ENCODE measurements at places on chromosomes 16 and 17.

- DNase-seq: no peak
Measured at GRCh38 chr17:50693036-50693682, 14.6 kb downstream of the ANKRD40 start.

- DNase-seq: peak; percentile 96
Measured at GRCh38 chr16:4944333-4945281, 7.7 kb upstream of the PPL start.

- no peak for DNase-seq
Measured at GRCh38 chr17:46791531-46791930, 27.0 kb downstream of the WNT3 start.

GRCh38 chr17:1301546-1301945 lies 22.1 kb downstream of the TRARG1 start:
- DNase-seq: no peak

- DNase-seq: peak; percentile 66
Measured at GRCh38 chr16:83356266-83356665, 451.5 kb upstream of the HSBP1 start.

DNA sequence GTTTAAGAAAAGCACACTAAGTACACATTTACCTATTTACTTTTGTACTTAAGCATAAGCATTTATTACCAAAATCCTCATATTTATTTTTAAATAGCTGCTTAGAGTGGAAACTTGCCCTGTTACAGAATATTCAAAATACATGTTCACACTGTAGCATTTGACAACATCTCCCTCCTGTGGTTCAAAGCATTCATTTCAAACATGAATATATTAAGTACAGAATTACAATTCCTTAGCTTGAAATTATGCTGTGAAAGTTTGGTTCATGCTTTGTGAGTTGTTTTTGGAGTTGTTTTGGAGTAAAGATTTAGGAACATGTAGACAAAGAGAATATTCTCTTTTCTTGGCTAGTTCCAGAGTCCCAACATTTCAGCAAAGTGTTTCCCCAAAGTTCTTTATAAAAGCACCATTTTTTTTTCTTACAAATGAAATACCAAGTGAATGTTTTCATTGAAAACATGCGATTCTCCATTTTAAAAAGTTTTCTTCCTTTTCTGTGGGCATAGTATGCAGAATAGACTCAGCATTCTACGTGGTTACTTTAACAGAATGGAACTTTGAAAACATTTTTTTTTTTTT lies 33.2 kb downstream of the TUBD1 start:
- no peak for DNase-seq

- no peak for DNase-seq
Measured at GRCh38 chr16:3485821-3486505, 9.3 kb downstream of the C16orf90 start.

GRCh38 chr17:36608794-36609497 lies 7.6 kb downstream of the MRM1 start:
- DNase-seq: peak; percentile 79
